ENCODE measurements at places on chromosomes 6 and 20.

GRCh38 chr6:11592294-11592906 is 54.9 kb downstream of the TMEM170B start:
- no peak for DNase-seq

GRCh38 chr6:163404825-163405265 is 9.7 kb upstream of the QKI start:
- no peak for DNase-seq

DNA sequence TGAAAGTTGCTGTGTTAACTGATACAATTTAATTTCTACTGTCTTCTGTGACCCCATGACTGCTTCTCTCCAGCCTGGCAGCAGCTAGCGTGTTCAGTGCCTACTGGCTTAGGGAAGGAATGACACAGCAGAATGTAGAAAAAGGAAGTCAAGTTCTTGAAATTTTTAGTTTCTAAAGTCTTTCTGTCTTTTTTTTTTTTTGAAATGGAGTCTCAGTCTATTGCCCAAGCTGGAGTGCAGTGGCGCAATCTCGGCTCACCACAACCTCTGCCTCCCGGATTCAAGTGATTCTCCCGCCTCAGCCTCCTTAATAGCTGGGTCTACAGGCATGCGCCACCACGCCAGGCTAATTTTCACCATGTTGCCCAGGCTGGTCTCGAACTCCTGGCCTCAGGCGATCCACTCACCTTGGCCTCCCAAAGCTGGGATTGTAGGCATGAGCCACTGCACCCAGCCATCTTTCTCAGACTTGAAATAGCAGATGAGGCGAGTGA is 39.3 kb downstream of the PCNA start:
- DNase-seq = no peak

GRCh38 chr6:31736768-31737314 is 511 bp upstream of the CLIC1 start:
- no peak for DNase-seq

- no peak for DNase-seq
Measured at GRCh38 chr6:152176268-152176667, 368.8 kb downstream of the ESR1 start.

GRCh38 chr20:61621035-61621730 is 369.1 kb downstream of the CDH4 start:
- no peak for DNase-seq

GRCh38 chr6:16544006-16544405 is 217.3 kb downstream of the ATXN1 start:
- no peak for DNase-seq

- no peak for DNase-seq
Measured at GRCh38 chr6:169752074-169752623, 727 bp downstream of the ERMARD start.

DNA sequence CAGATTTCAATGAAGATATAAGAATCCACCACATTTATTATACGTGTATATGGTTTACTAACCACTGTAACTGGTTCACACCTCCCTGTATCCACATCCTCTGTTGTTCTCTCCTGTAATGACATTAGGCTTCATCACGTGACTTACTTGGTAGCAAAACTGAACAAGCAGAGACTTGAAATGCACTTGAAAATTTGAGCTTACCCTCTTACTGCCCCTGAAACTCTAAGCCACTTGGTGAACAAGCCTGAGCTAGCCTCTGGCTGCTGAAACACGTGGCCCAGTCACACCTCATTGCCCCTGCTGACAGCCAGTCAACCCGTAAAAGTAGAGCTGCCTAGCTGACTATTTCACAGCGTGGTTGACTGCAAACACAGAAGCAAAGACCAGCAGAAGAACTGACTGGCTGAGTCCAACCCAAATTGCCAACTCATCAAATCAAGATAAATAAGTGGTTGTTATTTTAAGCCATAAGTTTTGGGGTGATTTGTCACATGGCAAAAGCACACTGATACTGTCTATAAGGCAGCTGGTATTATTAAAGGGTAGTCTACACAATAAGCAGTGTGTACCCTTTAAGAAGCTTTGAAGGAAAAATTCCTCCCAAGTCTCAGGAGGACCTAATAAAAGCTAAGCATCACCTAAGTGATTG is 109.0 kb downstream of the RALGAPA2 start:
- no peak for DNase-seq

GRCh38 chr6:126180585-126180984 is 159.3 kb upstream of the CENPW start:
- DNase-seq = peak; percentile 27

Data from activated CD4-positive, alpha-beta T cell treated with anti-CD3 and anti-CD28 coated beads, Interleukin-2, amount 50 U/mL, for 24 hours (primary cell).